ENCODE measurements at places on chromosomes 1 and 21.

DNA sequence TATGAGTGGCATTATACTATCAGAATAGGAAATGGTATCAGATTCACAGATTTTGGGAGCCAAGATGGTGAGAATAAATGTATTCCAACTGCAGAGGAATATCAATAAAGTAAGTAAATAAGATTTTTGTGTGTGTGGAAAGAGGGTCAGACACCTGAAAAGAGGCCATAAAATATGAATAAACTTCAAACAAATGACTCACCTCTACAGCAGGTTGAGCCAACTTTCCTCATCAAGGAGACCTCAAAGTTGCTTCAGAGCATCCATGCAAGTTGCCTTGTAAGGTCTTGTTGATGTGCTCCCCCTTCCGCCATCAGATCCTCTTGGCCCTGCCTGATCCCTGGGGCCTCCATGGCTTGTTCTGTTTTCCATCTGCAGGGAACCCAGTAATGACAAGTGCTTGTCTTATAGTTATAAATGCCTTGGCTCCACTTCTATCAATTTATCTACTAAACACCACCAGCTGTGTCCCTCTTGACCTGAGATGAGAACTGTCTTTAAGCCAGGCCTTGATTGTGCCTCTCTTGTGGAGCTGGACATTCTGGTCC lies 775.6 kb downstream of the LTN1 start:
- no peak for DNase-seq

GRCh38 chr1:209354840-209355165 lies 228.7 kb upstream of the CAMK1G start:
- no peak for DNase-seq

- DNase-seq, result no peak
These were observed 265.8 kb downstream of the NFIA start for GRCh38 chr1:61348025-61348665.

GRCh38 chr1:22805672-22806038 lies 95.0 kb downstream of the EPHB2 start:
- no peak for DNase-seq

- DNase-seq, result no peak
These were observed 21.6 kb upstream of the C1orf159 start for GRCh38 chr1:1137256-1138045.

DNA sequence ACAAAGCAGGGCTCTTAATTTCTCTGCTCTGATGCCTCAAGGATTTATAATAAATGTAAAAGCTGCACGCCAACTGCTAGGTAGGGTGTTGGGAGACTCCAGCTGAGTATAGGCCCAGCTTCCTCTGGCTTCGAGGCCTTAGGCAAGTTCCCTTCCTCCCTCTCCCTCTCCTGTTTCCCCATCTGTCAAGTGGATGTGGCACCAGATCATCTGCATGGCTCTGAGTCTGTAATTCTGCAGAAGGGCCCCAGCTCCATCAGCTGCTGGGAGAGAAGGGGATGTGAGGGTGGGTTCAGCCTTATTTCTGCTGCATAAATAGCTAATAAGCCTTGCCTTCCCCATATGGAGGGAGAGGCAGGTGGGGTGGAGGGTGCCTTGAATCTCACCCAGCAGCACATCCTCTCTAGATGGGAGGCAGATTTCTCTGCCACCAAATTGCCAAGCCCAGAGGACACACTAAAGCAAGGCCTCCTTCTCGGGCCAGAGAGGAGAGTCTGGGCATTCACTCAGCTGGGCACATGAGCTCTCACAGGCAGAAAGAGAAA lies 3.8 kb downstream of the TRIM62 start:
- DNase-seq, result no peak

GRCh38 chr1:164602480-164603093 lies 43.6 kb downstream of the PBX1 start:
- DNase-seq, result no peak

DNA sequence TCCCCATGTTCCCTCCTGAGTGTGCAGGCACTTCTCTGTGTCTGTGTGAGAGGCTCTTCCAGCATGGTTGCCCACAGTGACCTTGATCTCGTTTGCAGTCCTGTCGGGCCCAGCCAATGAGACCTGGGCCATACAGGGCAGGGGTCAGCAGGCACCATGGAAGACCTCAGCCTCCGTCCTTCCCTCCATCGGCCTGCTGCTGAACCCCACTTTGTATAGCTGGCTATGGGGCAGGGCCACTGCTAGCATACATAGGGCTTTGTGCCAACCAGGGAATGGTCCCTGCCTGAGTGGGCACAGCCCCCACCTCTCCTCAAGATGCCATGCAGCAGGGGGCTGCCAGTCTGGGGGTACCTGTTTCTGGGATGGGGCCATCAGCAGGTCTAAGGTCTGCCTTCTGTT lies 3.8 kb downstream of the C1orf35 start:
- no peak for DNase-seq

DNA sequence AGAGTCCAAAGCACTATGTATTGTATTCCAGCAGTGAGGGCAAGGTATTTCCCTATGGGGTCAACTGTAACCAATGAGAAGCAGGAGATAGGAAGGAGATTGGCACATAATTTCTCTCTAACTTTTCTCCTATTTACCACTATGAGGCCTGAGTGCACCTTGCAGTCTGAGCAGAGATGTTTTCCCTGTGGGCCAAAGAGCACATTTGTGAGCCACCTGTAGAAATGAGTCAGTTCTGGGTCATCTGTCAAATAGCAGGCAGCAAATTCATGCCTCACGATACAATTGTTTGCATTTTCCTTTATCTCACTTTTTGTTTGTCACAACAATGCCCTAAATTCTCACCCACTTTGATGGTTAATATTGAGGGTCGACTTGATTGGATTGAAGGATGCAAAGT lies 547.2 kb upstream of the NCAM2 start:
- no peak for DNase-seq

Data from endothelial cell (in vitro differentiated cells).